ENCODE measurements at places on chromosomes 5 and 9.
A peak's percentile ranks its signal among the peaks of the same experiment; 100 is the strongest.

- no peak for DNase-seq
Observed at GRCh38 chr5:30099634-30100033, 1093.9 kb upstream of the CDH6 start.

- DNase-seq = peak; percentile 68
Observed at GRCh38 chr5:148829734-148830133, 3.3 kb downstream of the ADRB2 start.

- peak; percentile 53 for DNase-seq
Observed at GRCh38 chr5:54455413-54456157, at the start of gene HSPB3. Gene HSPB3, plus strand, starts transcription at chr5:54455699. Its CDS starts 91 bp downstream, at chr5:54455790.

DNA sequence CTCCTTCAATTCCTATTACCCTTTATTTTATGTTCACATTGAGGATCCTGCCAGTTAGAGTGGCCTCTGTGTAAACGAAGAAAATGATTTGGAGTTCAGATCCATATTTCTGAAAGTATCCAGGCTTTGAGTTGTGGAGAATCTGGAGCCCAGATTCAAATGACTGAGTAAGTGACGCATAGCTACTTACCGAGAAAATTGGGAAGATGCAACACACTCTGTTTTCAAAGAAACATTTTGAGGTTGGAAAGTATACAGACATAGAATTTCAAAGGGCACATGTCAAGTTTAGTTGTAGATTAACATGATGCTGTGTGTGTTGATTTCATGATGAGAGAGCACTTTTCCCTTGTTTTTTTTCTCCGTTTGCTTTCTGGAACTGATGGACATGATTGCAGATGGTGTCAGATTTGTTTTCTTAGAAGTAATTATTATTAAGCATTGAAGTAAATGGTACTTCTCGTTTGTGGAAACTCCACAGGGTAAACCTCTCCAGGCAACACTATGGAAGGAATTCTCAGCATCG lies 148.1 kb downstream of the KDM4C start:
- DNase-seq = no peak

GRCh38 chr5:311963-312362 lies 9.6 kb upstream of the AHRR start:
- no peak for DNase-seq

DNA sequence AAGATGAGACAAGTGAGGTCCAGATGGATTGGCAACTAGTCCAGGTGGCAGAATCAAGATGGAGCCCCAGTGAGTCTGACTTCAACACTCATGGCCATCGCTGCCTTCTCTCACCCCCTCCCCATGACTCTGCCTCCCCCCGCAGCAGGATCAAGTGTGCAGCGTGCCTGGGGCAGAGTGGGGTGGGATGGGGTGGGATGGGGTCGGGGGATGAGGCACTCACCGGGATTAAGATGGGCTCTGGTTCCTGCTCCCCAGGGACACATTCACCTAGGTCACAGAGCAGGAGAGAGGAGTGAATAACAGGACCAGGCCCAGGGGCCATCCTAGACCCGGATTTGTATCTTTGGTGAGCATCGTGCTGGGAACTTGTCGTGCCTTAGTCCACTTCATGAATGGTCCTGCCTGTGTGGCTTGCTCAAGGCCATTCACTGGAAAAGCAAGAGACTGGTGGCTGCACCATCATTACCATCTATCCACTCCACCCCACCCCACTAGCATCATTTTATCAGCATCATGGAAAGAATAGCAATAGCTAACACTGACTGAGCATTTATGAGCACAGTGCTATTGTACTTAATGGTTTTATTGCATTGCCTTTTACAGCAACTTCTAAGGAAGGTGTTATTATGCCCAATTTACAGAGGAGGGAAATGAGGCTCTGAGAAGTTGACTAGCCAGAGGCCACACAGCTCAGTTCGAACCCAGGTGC lies 8.5 kb downstream of the AMBP start:
- DNase-seq = no peak

GRCh38 chr5:14292766-14293658 lies 149.9 kb downstream of the TRIO start:
- peak; percentile 42 for DNase-seq

DNA sequence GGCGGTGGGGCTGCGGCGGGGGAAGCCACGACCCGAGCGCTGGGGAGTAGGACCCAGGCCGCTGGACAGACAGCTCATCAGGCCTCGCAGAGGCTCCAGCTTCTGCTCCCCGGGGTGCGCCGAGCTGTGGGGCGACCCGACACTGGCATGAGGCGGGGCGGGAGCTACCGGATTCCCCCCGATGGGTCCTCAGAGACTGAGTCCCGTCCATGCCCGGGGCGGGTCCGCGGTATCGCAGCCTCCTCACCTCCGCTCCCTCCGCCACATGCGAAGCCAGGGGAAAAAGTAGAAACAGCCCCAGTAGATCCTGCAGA lies 2.6 kb upstream of the CCL27 start:
- no peak for DNase-seq

DNA sequence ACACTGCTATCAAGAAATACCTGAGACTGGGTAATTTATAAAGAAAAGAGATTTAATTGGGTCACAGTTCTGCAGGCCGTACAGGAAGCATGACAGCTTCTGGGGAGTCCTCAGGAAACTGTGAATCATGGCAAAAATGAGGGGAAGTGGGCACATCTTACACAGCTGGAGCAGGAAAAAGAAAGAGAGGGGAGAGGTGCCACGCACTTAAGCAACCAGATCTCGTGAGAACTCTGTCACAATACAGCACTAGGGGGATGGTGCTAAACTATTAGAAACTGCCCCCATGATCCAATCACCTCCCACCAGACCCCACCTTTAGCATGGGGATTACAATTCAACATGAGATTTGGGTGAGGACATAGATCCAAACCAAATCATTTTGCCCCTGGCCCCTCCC lies 105.5 kb upstream of the CPLX2 start:
- DNase-seq = no peak

DNA sequence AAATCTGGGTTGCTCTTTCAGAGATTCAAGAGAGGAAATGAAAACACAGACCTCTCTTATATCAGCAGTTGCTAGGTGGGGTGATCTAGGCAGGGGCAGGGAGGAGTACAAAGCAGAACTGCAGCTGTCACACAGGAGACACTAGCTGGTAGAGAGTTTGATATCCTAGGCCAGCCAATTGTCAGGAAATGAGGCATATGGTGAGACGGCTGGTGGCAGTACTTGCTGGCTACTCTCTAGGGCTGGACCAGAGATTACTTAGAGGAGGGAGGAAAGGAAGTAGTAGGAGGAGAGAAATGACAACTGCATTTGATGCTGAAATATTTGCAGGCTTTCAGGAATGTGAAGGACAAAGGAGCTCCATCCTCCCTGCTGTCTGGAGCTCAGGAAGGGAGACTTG lies 113.8 kb downstream of the TRIM32 start:
- no peak for DNase-seq

DNA sequence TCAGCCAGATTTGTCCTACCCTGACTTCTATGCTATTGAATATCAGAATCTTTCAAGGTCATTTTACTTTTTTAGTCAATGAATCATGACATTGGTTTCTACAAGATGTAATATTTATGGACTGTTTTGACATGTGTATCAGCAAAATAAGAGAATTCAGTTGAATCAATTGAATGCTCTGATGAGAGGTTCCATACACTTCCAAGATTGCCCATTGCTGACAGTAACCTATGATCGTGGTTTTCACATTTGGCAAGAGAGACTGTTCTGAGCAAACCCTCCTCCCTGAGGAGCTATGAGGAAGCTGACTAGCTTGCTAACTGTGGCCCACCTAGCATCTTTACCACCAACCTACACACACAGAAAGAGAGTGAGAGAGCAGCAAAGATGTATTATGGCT lies 56.7 kb upstream of the FST start:
- no peak for DNase-seq

- DNase-seq = no peak
Observed at GRCh38 chr9:119272500-119273211, 96.6 kb downstream of the BRINP1 start.

GRCh38 chr5:133427121-133427777 lies 185.1 kb downstream of the FSTL4 start:
- DNase-seq = no peak

- DNase-seq = no peak
Observed at GRCh38 chr9:72478966-72479365, 42.4 kb upstream of the TMC1 start.

All from NCI-H446 treated with DMSO at 0.1 percent for 48 hours (cell line).